Activated CD4-positive, CD25-positive, alpha-beta regulatory T cell (primary cell): ENCODE measurements at places on chromosomes 6 and 20.

DNA sequence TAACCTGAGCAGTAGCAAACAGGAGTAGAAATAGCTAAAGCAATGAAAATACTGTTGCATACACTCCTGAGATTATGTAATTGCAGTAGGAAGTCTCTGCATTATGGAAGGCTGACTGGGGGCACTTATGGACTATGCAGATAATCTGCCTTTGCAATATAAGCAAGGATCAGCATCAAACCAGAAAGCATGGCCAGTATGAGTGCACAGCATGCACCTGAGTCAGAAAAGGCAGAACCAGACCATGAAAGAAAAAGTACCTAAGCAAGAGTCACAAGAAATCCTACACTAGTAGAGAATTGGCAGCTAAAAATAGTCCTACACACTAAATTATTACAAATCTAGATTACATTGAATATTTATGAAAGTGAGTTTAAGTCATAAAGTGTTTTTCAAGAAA is 164.3 kb downstream of the KIF6 start:
- no peak for DNase-seq

DNA sequence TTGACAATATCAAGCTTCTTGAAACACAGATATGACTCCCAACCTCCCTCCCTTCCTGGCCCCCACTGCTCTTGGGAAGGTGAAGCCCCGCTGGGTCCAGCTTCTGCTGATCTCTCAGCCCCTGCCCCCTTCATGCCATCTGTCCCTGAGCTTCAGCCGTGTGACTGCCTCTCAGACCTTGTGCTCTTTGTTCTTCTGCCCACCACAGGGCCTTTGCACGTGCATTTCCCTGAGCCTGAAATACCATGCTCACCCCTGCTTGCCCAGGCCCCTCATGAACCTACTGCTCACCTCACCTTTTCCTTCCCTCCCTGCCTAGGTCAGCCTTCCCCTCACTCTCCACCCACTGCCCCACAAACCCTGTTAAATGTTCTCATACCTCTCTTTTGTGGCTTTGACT is 241.7 kb upstream of the PMEPA1 start:
- no peak for DNase-seq

- no peak for DNase-seq
Measured at GRCh38 chr6:21201187-21201586, 392.4 kb upstream of the SOX4 start.

GRCh38 chr20:2798814-2799213 is 1.6 kb downstream of the CPXM1 start:
- no peak for DNase-seq

DNA sequence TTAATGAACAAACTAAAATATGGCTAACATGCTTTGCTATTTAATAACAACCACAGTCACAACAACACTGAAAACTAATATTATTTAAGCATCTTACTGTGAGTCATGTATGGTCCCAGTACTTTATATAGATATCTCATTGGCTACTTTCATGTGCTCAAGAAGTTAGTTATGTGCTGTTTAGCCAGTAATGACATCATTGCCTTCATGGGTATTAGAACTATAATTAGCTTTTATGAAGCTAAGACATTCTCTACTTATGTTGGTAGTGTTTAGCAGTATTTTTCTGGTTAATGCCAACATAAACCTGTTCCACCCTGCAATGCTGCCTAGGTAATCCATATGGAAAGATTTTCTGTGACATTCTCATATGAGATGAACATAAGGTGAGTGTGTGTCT is 56.1 kb downstream of the ADGRG6 start:
- DNase-seq, result no peak

- DNase-seq, result no peak
Measured at GRCh38 chr20:56200456-56200855, 48.1 kb upstream of the MC3R start.
